Left renal pelvis (tissue), 4 donors: ENCODE measurements at places on chromosomes 7 and 10.

- DNase-seq, result peak; percentile 99
Observed at GRCh38 chr7:39948956-39949928, 814 bp upstream of the CDK13 start.

DNA sequence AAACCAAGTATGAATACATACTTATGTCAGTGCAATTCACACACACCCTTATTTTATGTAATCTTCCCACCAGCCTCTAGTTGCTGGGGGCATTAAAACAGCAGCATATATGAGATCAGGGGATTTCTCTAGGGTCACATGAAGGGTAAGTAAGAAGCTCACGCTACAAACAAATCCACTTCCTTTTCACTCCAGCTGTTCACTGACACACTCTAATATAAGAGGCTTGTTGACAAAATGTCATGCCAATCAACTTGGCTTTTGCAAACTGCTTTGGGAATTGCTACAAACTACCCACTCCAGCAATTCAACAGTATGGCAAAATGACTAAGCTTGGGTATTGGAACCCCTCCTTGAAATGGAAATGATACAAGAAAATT is 10.3 kb downstream of the FAM3C start:
- DNase-seq, result no peak

- DNase-seq, result peak; percentile 46
Observed at GRCh38 chr10:103542764-103543616, 49.5 kb downstream of the NEURL1 start.

DNA sequence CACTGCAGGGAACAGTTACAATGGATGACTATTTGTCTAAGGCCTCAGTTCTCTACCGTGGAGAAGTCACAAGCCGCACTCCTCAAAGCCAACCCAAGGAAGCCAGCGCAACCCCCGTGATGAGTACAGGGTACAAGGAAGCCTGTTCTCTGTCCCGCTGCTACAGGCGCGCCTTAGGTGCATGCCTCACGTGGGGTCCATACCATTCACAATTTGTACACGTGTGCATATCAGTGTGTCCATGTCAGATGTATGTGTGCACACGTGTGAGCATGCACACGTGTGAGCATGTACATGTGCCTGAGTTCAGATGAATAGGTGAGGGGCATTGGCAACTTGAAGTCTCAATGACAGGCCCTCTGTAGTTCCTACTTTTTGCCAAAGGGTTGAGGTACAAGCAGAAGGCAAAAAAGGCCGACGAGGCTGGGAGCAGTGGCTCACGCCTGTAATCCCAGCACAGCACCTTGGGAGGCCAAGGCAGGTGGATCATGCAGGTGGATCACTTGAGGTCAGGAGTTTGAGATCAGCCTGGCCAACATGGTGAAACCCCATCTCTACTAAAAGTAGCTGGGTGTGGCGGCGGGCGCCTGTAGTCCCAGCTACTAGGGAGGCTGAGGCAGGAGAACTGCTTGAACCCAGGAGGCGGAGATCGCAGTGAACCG is 62.8 kb downstream of the CTBP2 start:
- no peak for DNase-seq
